ENCODE measurements at places on chromosomes 11 and 22.

DNA sequence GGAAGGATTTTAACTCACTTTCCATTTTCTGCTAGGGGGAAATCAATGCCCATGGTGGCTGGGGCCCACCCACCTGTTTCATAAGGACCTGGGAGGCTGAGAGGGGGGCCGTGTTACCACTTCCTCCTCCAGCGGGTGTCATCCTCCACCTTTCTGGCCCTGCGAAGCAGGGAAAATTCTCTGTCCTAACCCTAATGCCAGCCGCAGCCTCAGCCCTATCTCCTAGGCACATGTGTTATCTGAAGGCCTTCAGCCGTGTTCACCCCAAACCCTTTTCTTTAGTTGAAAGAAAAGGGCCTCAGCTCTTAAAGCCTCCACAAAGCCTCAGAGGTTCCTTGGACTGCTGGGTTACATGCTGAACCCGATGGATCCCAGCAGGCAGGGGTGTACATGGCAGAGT lies 55.4 kb upstream of the NECTIN1 start:
- DNase-seq, result no peak

DNA sequence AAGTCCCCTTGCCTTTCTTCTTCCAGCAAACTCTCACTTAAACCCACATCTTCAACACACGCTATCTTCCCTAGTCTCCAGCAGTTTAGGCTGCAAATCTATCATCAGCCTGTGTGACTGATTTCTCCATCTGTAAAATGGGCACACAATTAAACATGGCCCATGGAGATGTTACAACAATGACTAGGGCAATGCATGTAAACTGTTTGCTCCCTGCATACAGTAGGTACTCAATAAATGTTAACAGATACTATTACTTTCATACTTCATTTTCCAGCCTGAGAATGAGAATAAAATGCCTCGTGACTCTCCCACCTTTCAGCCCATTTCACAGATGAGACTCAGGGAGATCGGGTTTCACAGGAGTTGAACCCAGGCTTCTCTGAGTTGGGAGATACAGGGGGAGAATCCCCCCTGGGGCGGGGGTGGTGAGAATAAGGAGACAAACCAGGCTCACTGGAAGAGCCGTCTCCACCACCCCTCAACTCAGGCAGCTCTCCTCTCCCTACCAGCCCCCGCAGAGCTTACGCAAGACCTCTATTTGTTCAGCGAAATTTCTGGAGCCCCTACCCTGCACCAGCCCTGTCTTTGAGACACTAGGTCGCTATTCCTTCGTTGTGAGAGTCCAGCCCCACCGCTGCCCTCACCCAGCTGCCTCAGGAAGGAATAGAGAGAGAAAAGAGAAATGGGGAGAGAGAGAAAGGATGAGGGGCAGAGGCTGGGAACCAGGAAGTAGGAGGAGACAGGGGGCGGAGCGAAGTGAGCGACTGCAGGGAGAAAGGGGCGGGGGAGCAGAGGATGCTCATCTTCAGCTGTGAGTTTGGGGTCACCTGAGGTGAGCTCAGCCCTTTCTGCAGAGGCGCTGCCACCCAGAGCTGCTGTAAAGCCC lies 42.1 kb upstream of the KLHL35 start:
- DNase-seq, result no peak

DNA sequence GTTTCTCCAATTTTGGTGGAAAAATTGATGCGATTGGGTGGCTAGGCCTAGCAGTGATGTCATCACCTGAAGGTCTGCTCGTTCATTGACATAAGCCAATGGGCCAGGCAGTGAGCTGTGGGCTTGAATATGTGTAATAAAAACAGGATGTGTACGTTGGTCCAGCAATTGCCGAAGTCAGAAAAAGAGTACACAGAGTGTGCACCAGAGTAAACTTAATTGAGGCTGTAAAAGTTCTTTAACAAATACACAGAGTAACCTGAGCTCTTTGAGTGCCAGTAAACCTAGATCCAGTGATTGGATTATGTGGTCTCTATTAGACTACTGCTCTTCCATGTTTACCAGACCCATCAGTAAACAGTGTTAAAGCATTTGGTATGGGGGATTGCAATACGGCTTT lies 13.0 kb upstream of the GLYATL1 start:
- no peak for DNase-seq

DNA sequence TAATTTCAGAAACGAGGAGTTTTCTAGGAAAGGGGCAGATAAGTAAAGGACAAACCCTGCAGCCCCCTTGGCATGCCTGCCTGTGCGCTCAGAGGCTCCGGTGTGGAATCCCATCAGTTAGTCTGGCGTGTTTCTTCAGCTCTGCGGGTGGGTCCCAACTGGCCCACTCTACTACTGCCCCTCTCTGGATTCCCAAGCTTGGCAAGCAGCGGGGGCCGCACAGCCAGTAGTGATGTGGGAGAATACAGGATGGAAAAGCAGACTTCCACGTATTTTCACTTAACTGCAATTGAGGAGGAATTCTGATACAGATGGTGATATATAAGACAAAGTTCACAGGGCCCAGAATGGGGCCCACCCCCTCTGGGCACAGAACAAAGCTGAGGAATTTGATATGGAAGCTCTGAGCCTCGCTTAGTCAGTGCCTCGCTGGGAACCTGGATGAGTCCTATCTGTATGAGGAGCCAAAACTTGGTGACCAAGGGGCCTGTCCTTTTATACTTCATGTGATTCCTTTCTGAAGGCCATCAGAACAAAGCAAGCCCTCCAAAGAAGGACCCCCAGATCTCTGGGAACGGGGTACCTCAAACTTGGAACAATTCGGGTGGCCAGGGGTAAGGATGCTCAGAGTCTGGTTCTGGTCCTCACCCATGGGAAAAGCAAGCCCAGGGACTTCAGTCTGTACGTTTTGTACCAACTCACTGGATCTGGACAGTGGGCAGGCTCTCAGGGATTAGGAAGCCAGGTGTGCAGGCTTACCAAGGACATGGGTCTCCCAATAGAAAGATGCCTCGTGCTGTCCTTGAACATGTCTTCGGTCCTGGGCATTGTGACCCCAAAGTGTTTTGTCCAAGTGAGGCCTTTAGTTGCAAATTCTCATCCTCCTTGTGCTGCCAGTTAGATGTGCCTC lies 26.0 kb downstream of the RELT start:
- DNase-seq, result no peak

DNA sequence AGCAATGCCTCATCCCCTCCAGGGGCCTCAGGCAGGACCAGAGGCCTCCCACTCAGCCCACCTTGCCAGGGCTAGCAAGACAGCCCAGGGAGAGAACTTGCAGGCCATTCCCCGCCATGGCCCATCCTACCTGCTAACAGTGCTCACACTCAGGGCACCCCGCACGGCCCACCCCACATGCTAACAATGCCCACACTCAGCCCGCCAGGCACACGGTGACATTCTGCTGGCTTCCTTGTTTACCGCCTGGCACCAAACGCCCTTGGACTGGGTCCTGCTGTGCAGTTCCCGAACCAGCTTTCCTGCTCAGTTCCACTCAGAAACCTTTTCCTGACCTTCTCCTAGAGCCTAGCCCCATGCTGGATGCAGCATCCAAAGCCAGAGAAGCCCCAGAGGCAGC lies 33.5 kb upstream of the FADD start:
- DNase-seq, result no peak

DNA sequence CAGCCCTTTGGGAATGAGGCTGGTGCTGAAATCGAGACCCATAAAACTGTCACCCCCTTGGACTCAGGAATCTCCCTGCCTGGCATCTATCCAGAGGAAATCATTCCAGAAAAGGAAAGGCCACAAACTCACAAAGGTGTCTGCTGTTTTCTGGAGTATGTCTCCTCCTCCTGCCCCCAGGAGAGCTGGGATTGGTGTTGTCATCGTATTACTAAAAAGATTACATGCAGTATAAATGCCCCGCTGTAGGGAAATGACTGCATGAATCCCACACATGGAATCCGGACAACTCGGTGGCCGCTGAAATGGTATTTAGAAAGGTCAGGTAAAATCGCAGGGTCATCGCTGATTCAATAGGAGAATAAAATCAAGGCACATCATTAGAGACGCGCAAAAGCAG lies 18.9 kb upstream of the RFPL3 start:
- DNase-seq, result no peak

GRCh38 chr22:38753948-38754750 lies 1.6 kb downstream of the SUN2 start:
- DNase-seq, result no peak

GRCh38 chr11:2091786-2092463 lies 47.3 kb downstream of the IGF2 start:
- no peak for DNase-seq

- no peak for DNase-seq
Measured at GRCh38 chr11:133339495-133340140, 192.7 kb downstream of the OPCML start.

DNA sequence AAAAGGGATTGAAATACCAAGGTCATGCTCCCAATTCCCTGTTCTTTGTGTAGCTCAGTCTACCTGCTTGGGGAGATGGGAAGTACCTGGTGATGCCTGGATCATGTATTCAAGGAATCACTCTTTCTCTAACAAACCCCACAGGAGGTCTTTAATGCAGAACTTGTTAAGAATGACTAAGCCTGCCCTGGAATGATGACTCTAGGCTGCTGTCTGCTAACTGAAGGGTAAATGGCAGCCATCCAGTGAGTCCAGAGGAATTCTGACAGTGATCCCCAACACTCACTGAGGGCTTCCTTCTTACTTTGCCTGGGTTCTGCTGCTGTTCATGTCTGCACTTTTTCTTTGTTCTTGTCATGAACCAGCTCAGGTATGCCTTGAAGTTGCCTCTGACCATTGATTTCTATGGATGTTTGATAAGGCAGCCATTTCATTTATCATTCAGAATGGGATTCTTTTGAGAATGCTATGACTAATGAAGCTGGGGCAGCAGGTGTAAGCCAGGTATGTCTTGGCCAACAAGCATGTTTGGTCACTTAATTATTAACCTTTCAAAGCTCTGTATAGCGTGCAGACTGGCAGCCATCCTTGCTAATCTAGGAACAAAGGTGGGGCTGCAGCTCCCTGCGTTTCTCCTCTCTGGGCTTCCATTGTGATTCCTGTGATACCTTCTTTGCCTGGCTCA lies 11.4 kb downstream of the PRSS23 start:
- no peak for DNase-seq

DNA sequence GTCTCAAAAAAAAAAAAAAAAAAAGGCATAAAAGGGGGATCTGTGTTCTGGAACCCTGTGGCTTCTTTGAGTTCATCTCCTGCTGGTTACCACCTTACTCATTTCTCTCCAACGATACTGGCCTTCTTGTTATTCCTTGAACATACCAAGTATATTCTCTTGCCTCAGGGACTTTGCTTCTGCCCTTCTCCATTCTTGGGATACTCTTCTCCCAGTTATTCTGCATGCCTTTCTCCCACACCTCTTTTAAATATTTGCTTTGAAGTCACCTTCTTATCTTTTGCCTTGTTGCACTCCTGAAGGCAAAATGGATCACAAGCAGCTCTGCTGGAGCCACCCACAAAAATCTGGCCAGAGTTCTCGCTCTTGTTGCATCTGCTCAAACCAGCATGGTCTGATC lies 76.0 kb upstream of the RRM1 start:
- DNase-seq, result no peak

- DNase-seq, result no peak
Measured at GRCh38 chr22:43860126-43860525, 2.2 kb downstream of the SULT4A1 start.

GRCh38 chr11:44915621-44916020 lies 35.1 kb downstream of the TP53I11 start:
- DNase-seq, result no peak

DNA sequence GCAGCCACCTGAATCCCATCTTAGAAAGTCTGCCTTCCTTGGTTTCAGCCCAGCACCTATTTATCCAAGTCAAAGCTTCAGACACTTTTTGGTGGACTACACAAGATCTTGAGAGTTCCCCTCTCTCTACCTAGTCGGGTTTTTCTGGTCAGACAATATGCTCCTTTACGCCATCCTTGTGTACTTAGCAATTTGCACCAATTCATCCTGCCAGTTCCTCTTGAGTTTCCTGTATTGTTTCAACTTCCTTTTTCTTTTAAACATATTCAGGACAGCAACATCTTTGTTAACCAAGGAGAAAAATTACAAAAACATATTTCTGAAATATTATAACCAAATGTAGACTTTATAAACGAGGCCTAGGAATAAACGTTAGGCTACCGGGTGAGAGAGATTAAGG lies 368.2 kb upstream of the CADM1 start:
- DNase-seq, result no peak

DNA sequence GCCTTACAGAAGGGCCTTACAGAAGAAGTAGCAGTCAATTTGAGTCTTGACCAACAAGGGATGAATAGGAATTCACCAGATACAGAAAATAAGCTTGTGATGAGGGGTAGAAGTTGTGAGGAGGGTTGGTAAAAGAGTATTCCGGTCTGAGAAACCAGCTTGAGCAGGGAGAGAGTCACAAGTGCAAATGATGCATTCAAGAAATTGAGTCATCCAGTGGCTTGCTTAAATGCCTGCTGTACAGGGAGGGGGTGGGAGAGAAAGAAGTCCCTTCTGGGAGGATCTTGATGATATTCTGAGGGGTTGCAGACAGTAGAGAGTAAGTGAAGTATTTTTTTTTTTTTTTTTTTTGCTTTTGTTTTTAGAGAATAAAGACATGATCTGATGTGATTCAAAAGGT lies 9.2 kb downstream of the CCKBR start:
- DNase-seq, result no peak

- DNase-seq, result no peak
Measured at GRCh38 chr11:64028398-64029115, 7.2 kb upstream of the FLRT1 start.

GRCh38 chr11:827897-828192 lies at the start of gene CRACR2B:
TSS of gene CRACR2B (plus strand) at chr11:827919. CDS start at chr11:828608, 689 bp downstream.
- no peak for DNase-seq

- no peak for DNase-seq
Measured at GRCh38 chr11:64580412-64580811, 10.6 kb upstream of the SLC22A12 start.

DNA sequence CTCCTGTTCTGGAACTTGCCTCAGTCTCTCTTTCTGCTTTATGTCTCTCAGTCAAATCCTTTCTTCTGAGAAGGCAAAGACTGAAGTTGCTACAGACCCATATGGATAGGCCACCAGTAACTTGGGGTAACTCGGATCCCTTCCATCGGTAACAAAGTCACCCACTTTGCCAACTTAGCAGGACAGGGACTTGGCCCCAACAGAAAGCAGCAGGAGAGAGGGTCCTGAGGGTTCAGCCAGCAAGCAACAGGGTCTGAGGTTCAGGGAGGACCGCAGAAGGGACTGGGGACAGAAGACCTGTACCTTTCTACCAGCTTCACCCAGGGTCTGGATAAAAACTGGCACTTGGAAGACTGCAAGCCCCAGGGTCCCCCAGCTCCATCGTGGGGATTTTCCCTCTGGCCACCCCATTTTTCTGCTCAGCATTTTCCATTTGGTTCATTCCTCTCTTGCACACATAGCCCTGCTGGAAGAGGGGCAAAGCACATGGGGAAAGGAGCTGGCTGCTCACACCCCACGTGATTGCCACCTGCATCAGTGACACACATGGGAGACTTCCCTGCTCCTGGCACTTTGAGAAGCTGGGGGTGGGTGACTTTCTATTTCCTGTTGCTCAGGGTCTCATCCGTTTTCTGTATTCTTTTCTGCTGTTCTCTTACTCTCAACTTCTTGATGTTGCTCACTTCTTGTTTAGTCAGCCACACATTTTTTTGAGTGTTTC lies 34.6 kb upstream of the GNAZ start:
- DNase-seq, result no peak

GRCh38 chr11:98300719-98301118 lies 720.0 kb upstream of the CNTN5 start:
- no peak for DNase-seq
